Left lung (tissue), 14 donors: ENCODE measurements at places on chromosomes 3 and 15.
A peak's percentile ranks its signal among the peaks of the same experiment; 100 is the strongest.

GRCh38 chr3:18712713-18713576 is 287.8 kb upstream of the SATB1 start:
- no peak for DNase-seq

- DNase-seq: no peak
These were observed 169.1 kb upstream of the SEMA6D start for GRCh38 chr15:47548231-47548630.

- DNase-seq: no peak
These were observed 140.5 kb downstream of the DNAJB8 start for GRCh38 chr3:128326051-128326823.

GRCh38 chr3:33807191-33807590 is 8.8 kb downstream of the PDCD6IP start:
- no peak for DNase-seq

DNA sequence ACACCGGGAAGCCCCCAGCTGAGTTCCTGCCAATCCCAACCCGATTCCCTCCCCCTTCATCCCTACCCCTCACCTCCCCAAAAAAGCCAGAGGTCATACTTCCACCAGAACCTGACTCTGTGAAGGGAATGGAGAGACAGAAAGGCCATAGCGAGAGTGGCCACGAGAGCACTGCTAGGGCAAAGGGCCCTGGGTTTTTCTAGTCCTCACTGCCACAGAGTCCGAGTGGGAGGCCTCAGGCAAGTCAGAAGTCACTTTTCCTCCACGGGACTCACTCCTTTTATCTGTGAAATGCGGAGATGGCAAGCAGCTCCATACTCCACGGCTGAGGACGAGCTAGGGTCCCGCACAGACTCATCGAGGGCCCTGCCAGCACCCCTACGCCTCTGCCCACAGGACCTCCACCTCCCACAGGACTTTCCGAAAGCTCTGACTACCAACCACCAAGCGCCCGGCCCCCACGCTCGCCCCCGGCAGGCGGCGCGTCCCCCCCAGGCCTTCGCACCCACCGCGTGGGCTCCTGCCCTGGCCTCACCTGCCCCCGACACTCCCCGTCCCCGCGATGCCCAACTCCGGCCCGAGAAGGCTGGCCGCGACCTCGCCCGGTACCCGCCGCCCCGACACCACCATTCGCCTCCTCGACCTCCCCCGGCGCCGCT is 792 bp downstream of the ATP13A3 start:
- no peak for DNase-seq

DNA sequence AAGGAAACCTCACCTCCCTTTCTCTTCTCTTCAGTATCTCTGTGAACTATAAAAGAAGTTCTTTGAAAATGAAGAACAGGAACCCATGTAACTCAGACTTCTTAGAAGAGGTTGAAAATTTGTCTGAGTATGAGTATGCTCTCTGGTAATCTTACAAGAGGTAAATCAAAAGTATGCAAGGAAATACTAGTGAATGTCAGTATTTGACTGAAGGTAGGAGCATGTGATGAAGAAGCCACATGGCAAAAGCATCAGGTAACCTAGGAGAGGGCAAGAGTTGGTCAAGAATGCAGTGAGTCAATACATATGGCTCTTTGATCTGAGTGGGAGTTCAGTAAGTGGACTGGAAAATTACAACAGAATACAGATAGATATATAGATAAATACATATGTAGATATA is 133.0 kb upstream of the NECTIN3 start:
- DNase-seq: no peak

GRCh38 chr3:21013566-21013965 is 737.4 kb downstream of the ZNF385D start:
- DNase-seq: no peak

GRCh38 chr15:74957476-74958035 is 984 bp upstream of the RPP25 start:
- no peak for DNase-seq

GRCh38 chr15:51322621-51323296 is 15.6 kb downstream of the CYP19A1 start:
- DNase-seq: peak; percentile 61

DNA sequence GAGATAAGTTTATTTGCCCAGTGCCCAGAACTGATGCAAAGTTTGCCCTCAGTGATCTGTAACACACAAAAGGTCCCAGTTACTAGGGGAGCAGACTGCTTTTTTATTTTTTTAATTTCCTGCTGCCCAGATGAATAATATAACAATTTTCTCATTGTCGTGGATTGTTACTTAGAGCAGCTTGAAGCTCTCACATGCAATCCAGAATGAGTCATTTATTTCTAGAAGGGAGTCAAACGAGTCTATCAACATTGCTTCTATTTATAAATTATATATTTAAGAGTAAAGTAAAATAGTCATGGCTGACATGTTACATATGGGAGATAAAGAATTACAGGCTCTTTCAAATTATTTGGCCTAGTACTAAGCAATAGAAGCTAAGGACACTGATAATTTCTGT is 41.3 kb downstream of the MEIS2 start:
- DNase-seq: no peak

- DNase-seq: no peak
These were observed 3.7 kb upstream of the FAM107A start for GRCh38 chr3:58580826-58581327.

DNA sequence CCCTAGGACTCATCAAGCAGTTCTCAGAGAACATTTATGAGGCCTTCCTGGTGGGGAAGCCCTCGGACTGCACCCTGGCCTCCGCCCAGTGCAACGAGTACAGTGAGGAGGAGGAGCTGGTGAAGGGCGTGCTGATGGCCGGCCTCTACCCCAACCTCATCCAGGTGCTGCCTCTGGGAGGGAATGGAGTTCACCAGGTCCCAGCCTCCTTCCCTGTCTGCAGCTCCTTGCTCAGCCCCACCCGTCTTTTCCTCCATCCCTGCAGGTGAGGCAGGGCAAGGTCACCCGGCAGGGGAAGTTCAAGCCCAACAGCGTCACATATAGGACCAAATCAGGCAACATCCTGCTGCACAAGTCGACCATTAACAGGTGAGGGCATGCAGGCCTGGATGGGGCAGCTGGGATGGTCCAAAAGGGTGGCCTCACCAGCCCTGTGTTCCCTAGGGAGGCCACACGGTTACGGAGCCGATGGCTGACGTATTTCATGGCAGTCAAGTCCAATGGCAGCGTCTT is 46.3 kb downstream of the DHX30 start:
- no peak for DNase-seq

GRCh38 chr3:107574650-107575049 is 51.9 kb downstream of the BBX start:
- peak; percentile 16 for DNase-seq

DNA sequence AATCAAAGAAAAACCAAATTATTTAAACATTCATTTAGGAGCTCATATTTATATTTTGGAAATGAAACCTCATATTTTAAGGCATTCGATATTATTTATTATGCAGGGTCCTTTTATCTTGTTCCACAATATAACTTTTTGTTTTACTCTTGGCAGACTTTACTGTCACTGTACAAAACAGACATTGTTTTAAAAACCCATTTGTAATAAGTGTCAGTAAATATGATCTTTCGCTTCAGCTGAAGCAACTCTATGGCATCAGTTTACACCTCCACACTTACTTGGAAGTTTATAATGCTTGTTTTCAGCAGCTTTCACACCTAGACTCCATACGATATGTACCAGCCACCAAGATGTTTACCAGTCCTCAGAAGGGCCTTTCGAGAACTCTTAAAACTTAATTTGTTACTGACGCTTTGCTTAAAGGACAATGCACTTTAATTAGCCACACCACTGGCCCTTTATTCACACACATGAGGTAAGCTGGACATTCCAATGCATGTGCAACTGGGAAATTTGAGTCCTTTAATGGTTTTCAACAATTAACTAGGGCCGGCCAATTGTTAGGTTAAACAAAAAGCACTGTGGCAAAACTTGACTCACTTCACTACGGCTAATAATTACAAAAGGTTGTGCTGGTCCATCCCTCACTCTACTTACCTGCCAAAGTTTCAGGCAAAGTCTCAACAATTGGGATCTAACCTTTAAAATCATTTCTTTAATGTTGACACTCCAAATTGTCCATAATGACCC is 16.7 kb downstream of the WWTR1 start:
- DNase-seq: no peak

GRCh38 chr3:143699424-143699823 is 148.8 kb downstream of the SLC9A9 start:
- DNase-seq: no peak

- no peak for DNase-seq
These were observed 2.3 kb downstream of the GORASP1 start for GRCh38 chr3:39104961-39105686.

DNA sequence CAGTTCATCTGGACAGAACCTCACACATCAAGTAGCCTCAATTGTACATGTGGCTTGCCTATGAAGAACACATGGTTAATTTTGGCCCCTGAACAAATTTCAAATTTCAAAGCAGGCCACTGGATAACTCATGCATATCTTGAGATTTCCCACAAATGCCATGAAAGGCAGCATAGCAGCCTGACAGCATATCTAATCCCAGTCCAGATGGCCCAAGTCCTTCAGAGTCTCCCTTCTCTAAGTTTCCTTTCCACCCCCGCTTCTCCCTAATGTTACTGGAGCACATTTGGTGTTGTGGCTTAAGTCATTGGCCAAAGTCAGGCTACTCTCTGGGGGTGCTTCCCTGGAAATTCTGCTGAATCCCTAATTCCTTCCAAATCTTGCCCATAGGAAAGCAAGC is 53.8 kb upstream of the COL6A6 start:
- DNase-seq: no peak

DNA sequence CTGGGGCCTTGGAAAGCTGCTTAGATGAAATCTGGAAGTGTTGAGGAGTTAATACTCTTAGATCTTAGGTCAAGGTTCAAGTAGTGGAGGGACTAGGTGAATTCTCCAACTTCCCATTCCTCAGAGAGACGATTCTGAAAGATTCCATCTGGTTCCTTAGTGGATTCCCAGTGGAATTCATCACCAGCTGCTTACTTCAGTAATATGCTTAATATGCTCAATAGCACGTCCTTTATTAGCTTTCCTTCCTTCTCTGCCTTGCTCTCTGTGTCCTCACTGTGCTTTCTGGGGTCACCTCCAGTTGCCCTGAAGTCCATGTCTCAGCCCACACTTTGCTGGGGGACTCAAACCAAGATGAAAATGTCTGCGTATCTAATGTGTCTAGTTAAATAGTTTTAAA is 31.0 kb downstream of the CEP63 start:
- no peak for DNase-seq
